ENCODE measurements at places on chromosomes 2 and 18.

- DNase-seq = no peak
Observed at GRCh38 chr18:9404565-9405060, 70.0 kb downstream of the TWSG1 start.

DNA sequence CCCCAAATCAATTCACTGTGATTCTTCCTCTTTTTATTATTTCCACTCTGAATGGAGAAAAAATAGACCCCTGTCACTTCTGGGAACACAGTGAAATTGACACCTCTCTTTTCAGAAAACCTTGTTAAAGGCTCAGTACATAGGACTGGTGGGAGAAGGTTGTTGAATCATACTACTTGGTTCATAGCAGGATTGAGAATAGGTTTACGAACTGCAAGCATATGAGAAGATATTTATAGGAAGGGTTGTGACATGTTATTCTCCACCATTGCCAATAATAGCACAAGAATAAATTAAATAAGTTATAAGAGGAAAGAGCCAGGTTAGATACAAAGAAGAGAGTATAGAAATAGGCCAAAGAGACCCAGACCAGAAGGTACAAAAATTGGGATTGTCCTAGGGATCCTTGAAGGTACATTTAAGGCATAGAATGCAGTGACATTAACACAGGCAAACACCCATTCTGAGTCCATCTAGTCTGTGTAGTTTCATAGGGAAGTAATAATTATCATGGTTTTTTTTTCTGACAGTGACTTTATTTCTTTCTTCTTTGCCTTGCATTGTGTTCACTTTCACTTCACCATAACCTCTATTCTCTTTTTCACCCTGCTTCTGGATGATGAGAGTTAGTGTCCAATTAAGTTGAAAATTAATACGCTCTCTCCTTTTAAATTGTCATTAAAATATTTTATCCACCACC, 21.8 kb upstream of the SERPINE2 start:
- no peak for DNase-seq

GRCh38 chr2:132891498-132891897, 221.5 kb upstream of the LYPD1 start:
- DNase-seq = no peak

GRCh38 chr2:154046493-154046892, 174.8 kb downstream of the GALNT13 start:
- no peak for DNase-seq

GRCh38 chr2:159558479-159558878, 57.9 kb downstream of the BAZ2B start:
- DNase-seq = no peak

GRCh38 chr18:79682481-79682880, 2.9 kb downstream of the CTDP1 start:
- no peak for DNase-seq

GRCh38 chr18:79888016-79888415, 63.4 kb downstream of the SLC66A2 start:
- DNase-seq = no peak

GRCh38 chr2:106201661-106202060, 7.6 kb upstream of the UXS1 start:
- no peak for DNase-seq

DNA sequence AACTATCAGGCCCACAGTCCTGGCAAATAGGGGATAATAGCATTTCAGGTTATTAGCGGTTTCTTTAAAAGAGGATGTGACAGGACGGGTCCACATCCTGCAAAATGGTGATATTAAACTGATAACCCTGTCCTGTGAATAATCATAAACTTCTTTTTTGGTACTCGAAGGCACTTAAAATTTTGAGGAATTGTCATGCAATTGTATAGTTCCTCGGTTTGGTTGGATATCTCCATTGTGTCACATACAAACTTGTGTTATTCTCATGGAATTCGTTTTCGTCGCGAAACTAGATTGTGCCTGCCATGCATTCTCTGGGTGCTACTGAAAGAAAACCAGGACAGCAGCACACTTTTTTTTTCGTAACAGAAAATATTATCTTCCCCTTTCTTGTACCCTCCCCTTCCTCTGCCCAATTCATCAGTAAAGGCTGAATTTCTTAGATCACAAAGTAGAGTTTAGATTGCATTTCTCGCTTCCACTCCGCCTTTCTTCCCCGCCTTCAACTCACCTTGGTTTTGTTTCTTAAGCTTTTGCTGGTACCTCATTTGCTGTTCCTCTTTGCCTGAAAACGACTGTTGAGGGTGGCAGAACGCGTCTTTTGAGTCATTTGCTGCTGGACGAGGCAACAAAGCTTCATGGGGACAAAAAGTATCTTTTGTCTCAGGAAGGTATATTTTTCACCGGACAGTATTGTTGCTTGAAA, 1.3 kb downstream of the CERS6 start:
- no peak for DNase-seq

All from NCI-H1092 treated with DMSO at 0.1 percent for 48 hours (cell line).